ENCODE measurements at places on chromosomes 1 and 21. TPM values are rescaled to one million over a fixed set of nuclear protein-coding genes. Genes with fewer than 3 reads are reported as not detected.

DNA sequence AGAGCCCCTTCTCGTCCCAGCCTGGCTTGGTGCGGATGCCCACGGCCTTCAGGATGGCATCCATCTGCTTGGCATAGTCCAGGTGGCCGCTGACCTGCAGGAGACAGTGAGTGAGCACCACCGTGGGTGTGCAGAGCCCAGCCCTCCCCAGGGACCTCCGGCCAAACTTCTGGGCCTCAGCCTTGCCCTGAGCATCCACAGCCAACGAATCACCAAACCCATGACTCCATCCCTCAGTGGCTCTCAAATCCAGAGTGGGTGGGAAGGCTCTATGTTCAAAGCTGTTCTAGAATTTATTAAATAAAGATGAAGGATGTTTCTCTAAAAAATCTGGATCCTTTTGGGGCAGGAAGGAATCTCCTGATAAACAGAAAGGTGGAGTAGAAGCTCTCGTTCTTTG lies 18.7 kb downstream of the HTR6 start:
- DNase-seq = no peak

GRCh38 chr1:9659328-9659727 lies 7.8 kb downstream of the PIK3CD start:
- DNase-seq = no peak

DNA sequence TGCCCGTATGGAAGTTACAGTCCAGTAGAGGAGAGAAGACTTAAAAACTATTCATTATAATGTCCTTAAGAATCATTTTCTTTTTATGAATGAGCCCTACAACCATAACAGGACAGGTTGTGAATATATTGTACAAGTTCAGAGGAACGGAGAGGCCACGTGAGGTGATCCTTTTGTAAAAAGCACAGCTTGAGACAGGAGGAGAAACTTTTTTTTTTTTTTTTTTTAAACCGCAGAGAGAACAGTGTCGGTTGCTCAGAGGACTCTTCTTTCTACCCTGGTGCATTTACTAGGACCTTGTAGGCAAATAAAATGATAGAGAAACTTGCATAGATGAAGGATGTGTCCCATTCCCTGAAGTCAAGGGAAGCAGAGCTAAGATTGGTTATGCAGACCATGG lies 32.1 kb downstream of the DYRK1A start:
- no peak for DNase-seq

Gene IVL
- not detected for total RNA-seq

Gene RORC
- total RNA-seq = 0.94 TPM

Gene FCRLB
- not detected for total RNA-seq
